ENCODE measurements at places on chromosomes 2 and 18. TPM values are rescaled to one million over a fixed set of nuclear protein-coding genes. Genes with fewer than 3 reads are reported as not detected.
A peak's percentile ranks its signal among the peaks of the same experiment; 100 is the strongest.

DNA sequence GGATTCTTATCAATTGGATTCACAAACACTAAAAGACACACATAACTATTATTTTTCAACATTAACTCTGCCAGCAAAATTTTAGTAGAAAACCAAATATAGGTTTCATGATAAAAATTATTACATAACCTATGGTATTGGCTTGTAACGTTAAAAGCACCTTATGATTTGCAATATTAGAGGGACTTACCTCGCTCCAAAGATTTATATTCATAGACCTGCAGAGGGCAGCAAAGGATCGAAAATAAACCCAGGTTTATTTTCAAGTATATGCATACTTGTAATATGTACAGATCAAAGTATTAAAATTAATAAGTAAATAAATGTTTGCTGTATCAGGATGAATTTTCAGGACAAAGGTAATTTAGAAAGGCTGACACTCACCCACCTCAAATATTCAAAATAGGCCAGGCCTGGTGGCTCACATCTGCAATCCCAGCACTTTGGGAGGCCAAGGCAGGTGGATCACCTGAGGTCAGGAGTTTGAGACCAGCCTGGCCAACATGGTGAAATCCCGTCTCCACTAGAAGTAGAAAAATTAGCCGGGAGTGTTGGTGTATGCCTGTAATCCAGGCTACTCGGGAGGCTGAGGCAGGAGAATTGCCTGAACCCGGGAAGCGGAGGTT, 45.3 kb downstream of the LRPPRC start:
- DNase-seq: peak; percentile 4

DNA sequence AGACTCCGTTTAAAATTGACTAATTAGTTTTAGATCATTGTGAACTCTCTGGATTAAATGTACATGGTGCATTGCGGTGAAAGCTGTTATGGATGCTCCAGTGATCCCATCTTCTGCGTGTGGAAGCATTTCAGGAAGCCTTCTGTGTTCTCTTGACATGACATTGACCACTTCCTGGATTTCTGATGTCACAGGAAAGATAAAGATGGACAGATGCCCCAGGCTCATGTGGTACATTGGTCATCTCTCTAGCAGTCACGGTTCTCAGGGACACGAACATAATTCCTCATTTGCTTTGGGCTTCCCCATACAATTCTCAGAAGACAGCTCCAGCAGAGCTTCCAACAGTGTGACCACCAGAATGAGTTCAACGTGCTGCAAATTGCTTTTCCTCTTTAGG, 26.9 kb downstream of the AGAP1 start:
- no peak for DNase-seq

- DNase-seq: peak; percentile 57
Observed at GRCh38 chr18:3595369-3596273, 145.6 kb downstream of the TGIF1 start.

DNA sequence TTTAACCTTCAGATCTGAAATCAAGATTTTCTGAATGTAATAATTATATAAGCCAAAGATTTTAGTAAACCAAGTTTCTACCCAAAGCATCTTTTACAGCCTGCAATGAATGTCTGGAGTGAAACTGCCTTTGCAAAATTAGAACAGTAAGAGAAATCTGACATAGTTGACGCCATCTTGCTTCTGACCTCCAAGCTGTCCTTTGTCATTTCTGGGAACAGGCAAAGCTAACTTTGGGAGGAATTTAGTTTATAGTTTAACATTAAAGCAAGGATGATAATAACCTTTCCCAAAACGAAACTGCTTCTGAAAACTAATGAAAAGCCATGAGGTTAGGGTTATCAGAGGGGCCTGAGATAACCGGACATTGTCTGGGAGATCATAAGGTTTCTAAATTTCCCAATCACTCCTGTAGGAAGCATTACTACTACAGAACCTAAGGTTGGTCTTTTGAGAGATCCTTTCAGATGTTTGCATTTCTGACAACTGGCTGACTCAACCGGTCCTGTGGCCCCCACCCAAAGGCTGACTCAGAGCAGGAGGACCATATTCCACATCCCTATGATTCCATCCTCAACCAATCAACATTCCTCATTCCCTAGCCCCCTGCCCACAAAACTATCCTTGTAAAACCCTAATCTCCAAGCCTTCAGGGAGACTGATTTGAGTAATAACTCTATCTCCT, 124.5 kb downstream of the TMEM131 start:
- DNase-seq: no peak

- DNase-seq: no peak
Observed at GRCh38 chr2:204061241-204061640, 124.7 kb downstream of the ICOS start.

DNA sequence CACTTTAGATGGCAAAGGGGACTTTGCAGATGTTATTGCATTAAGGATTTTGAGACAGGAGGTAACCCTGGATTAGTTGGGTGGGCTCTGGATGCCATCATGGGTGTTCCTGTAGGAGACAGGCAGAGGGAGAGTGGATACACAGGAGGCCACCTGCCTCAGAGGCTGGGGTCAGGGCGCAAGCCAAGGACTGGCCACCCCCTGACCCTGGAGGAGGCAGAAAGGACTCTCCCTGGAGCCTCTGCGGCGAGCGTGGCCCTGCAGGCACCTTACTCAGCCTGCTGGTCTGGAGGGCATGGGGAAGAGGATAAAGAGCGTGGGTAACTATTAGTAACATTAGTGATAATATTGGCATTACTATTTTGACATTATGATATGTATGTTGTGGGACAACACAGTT, 21.6 kb upstream of the OTOS start:
- DNase-seq: no peak

DNA sequence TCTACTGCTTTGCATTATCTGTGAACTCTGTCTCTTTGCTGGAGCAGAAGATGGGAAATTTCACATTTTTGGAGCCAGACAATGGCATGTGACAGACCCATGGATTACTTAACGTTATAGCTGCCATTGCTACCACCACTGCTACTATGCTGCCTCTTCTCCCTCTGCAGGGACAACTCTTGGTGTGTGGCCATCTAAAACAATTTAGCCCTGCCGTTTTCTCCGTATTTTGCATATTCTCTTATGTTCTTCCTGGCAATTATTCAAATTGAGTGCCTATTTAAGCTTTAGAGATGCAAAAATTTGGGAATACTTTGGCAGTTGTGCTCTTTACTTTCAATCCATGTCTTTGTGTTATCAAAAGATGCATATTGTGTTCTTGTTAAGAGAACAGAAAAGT, 386.8 kb downstream of the XIRP2 start:
- no peak for DNase-seq

GRCh38 chr2:69798909-69799526, 30.4 kb upstream of the GMCL1 start:
- no peak for DNase-seq

GRCh38 chr2:190929919-190930318, 49.3 kb downstream of the GLS start:
- no peak for DNase-seq

GRCh38 chr2:99861376-99861760, 281.0 kb downstream of the AFF3 start:
- no peak for DNase-seq

TANC1 gene
- 0.70 TPM for total RNA-seq

TMEM247 gene
- total RNA-seq: not detected

HOXD11 gene
- total RNA-seq: not detected

GPR75 gene
- 1.2 TPM for total RNA-seq

NRP2 gene
- total RNA-seq: 1.6 TPM

RPL37A gene
- total RNA-seq: 4,316 TPM

TCF7L1 gene
- not detected for total RNA-seq

ANKRD53 gene
- total RNA-seq: not detected

FOXD4L1 gene
- total RNA-seq: not detected

Measured in activated CD8-positive, alpha-beta T cell treated with anti-CD3 and anti-CD28 coated beads for 36 hours (primary cell).